Body of pancreas (tissue), 4 donors: ENCODE measurements at places on chromosomes 5 and 9. TPM values are rescaled to one million over a fixed set of nuclear protein-coding genes. Genes with fewer than 3 reads are reported as not detected.

DNA sequence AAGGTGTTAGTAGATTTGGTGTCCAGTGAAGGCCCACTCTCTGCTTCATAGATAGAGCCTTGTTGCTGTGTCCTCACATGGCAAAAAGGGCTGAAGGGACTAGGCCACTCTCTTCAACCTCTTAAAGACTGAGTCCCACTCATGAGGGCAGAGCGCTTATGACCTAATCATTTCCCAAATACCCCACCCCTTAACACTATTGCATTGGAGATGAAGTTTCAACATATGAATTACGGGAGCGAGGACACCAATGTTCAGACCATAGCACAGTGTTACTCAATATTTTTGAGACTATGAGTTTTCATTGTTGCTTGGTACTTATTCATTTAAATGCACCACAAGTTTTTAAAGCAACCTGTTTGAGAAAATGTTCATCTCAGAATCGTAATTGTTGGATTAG lies 8.8 kb upstream of the OTULINL start:
- peak overlapping the region; percentile 27 for H3K27ac ChIP-seq
- no peak overlapping the region for H3K4me3 ChIP-seq
- no peaks in the 10 kb centered on the region for H3K36me3 ChIP-seq
- peaks cover 10% of the 10 kb centered on the region for H3K4me1 ChIP-seq
- H3K27me3 ChIP-seq = no peaks in the 10 kb centered on the region

ANKDD1B gene
- total RNA-seq = 0.52 TPM

- H3K36me3 ChIP-seq = no peaks in the 10 kb centered on the region
- H3K27ac ChIP-seq = no peak overlapping the region
- peaks cover 6% of the 10 kb centered on the region for H3K4me1 ChIP-seq
- H3K4me3 ChIP-seq = no peak overlapping the region
- H3K27me3 ChIP-seq = no peaks in the 10 kb centered on the region
Measured at GRCh38 chr5:83253720-83254119, 176.4 kb downstream of the XRCC4 start.

DNA sequence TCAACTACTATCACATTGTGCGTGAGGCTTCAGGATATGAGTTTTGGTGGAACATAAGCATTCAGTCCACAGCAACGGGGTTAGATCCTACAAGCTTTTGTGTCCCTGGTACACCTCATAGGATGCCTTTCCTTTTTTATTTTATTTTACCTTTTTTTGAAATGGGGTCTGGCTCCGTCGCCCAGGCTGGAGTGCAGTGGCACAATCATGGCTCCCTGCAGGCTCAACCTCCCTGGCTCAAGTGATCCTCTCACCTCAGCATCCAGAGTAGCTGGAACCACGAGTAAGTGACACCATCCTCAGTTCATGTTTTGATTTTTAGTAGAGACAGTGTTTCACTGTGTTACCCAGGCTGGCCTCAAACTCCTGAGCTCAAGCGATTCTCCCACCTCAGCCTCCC lies 86.0 kb upstream of the RAI14 start:
- no peak for DNase-seq
- H3K27ac ChIP-seq = no peak overlapping the region
- no peak overlapping the region for H3K4me3 ChIP-seq
- H3K27me3 ChIP-seq = no peaks in the 10 kb centered on the region

GFI1B gene
- total RNA-seq = not detected

MYORG gene
- total RNA-seq = 11.2 TPM

GRCh38 chr5:180908400-180908799 lies 9.4 kb downstream of the BTNL8 start:
- H3K36me3 ChIP-seq = no peaks in the 10 kb centered on the region
- H3K27me3 ChIP-seq = no peaks in the 10 kb centered on the region
- H3K4me3 ChIP-seq = no peak overlapping the region
- no peaks in the 10 kb centered on the region for H3K4me1 ChIP-seq

SETD9 gene
- total RNA-seq = 10.1 TPM

PRR7 gene
- total RNA-seq = 0.78 TPM

DNA sequence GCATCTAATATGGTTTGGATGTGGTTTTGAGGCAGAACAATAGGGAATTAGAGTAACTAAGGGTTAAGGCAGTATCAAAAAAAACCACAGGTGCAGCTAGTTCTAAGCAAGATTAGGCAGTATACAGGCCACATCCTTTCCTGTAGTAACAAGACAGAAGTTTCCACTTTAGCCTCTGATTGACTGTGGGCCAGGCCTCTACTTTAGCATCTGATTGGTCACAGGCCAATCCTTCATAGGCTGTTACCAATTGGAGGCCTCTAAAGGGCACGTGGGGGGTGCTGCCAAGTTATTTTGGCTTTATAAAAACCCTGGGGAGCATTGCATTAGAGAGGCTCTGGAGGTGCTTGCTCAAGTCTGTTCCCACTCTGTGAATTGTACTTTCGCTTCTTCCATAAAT lies 144.1 kb upstream of the ST8SIA4 start:
- no peaks in the 10 kb centered on the region for H3K27me3 ChIP-seq
- no peak for DNase-seq
- H3K36me3 ChIP-seq = no peaks in the 10 kb centered on the region
- no peak overlapping the region for H3K4me3 ChIP-seq
- no peak overlapping the region for H3K27ac ChIP-seq
- H3K4me1 ChIP-seq = no peaks in the 10 kb centered on the region

DNA sequence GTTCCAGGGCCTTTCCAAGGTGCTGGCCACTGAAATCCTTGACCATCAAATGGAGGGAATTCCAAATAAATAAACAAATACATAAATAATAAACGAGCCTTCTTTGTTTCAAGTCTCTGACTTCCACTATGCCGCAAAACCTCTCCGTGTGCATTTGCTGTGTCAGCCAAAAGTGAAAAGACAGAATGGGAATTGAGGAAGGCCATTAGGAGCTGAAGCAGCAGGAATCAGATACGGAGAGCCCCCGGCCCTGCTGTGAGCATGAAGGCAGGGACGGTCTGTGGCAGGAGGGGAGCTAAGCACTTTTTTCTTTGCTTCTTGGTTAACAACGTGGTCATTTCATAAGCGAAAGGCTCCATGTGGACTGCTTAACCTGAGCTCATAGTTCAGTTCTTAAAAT lies 26.1 kb downstream of the PLPPR1 start:
- no peak overlapping the region for H3K4me3 ChIP-seq
- H3K36me3 ChIP-seq = no peaks in the 10 kb centered on the region
- no peaks in the 10 kb centered on the region for H3K4me1 ChIP-seq
- no peak overlapping the region for H3K27ac ChIP-seq
- DNase-seq = no peak
- no peaks in the 10 kb centered on the region for H3K27me3 ChIP-seq

DNA sequence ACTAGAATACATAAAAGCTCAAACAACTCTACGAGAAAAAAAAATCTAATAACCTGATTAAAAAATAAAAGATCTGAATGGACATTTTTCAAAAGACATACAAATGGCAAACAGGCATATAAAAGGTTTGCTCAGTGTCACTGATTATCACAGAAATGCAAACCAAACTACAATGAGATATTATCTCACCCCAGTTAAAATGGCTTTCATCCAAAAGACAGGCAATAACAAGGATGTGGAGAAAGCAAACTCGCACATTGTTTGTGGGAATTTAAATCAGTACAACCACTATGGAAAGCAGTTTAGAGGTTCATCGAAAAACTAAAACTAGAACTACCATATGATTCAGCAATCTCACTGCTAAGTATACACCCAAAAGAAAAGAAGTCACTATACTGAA lies 20.8 kb downstream of the UGT3A2 start:
- DNase-seq = no peak
- H3K4me3 ChIP-seq = no peak overlapping the region
- no peak overlapping the region for H3K27ac ChIP-seq
- no peaks in the 10 kb centered on the region for H3K36me3 ChIP-seq
- H3K4me1 ChIP-seq = no peaks in the 10 kb centered on the region
- no peaks in the 10 kb centered on the region for H3K27me3 ChIP-seq

DNA sequence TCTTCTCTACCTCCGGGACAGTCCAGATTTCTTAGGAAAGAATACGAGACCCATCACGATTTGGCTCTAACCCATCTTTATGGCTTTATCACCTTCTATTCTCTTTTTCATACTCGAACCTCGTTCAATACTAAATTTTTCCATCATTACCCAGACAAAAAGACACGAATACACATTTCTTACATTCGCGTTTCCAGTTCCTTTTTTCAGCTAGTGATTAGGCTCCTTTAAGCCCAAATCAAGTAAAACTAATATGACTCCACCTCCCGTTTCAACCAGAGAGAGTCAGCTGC lies 506 bp downstream of the ZBTB6 start:
- DNase-seq = no peak
- H3K4me3 ChIP-seq = peak overlapping the region; percentile 74
- H3K27ac ChIP-seq = peak overlapping the region; percentile 79
- H3K36me3 ChIP-seq = peaks cover 3% of the 10 kb centered on the region
- peaks cover 16% of the 10 kb centered on the region for H3K4me1 ChIP-seq
- H3K27me3 ChIP-seq = no peaks in the 10 kb centered on the region

AMBP gene
- 307 TPM for total RNA-seq
